ENCODE measurements at places on chromosomes 6 and 20.

- DNase-seq: no peak
Measured at GRCh38 chr6:106185615-106186014, 99.5 kb downstream of the PRDM1 start.

- DNase-seq: no peak
Measured at GRCh38 chr6:125910527-125910926, 46.0 kb upstream of the HINT3 start.

DNA sequence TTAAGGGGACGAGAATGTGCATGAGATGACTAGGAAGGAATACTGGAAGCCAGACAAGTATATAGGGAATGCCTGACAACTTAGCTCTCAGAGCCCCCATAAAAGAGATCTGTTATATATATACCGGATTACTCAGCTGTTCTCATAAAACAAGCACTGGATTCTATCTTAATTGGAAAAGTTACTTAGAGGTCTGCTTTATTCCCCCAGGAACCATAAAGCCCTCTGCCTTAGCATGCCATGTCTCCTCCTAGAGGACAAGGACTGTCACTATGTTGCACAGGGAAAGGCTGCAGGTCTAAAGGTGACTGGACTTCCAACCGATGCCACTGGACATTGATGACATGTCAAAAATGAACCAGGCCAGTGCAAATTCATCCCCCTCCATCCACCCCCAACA is 6.4 kb downstream of the EXOC2 start:
- DNase-seq: no peak

DNA sequence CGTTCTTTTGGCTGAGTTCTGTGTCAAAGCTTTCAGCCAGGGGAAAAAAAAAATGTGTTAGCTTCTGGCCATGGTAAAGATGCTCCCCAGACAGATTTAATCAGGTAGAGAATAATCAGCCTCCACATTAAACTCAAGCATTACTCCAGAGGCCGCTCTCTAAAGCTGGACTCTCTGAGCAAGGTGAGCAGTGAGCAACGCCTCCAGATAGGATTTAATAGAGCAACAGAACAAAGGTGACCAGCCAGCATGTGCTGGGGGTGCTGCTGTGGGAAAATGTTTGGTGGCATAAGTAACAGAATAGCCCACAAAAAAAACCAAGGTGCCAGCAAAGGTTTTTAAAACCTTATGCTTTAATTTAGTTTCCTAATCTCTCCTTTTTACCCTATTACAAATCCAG is 103.5 kb upstream of the TRAF3IP2 start:
- DNase-seq: no peak

DNA sequence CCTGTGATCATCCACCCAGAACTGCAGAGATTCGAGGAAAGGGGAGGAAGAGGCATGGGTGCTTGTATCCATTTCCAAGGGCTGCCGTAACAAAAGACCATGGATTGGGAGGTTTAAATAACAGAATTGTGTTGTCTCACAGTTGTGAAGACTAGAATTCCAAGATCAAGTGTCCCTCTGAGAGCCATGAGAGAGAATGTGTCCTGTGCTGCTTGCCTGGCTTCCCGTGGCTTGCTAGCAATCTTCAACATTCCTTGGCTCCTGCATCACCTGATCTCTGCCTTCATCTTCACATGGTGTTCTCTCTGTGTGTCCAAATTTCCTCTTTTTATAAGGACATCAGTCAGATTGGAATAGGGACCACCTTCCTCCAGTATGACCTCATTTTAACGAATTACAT is 69.8 kb downstream of the CDC40 start:
- DNase-seq: no peak

DNA sequence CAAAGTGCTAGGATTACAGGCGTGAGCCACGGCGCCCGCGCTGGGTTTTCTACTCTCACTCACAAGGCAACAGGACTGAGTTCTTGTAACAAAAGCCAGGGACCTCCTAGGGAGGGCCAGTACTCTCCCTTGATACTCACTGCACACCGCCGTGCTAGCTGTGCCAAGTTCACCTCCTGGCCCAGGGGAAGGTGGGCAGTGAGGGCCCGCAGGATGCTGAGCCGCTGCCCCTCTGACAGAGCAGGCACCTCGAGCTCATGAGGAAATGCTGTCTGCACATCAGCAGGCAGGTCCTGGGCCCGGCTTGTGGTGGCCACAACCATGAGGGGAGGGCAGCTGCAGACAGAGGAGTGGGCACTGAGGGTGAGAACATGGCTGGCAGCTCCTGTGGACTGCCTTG is 6.7 kb downstream of the GNMT start:
- DNase-seq: no peak

GRCh38 chr6:112936504-112936903 is 589.4 kb downstream of the RFPL4B start:
- no peak for DNase-seq

- DNase-seq: no peak
Measured at GRCh38 chr6:138485586-138486248, 13.6 kb downstream of the NHSL1 start.

DNA sequence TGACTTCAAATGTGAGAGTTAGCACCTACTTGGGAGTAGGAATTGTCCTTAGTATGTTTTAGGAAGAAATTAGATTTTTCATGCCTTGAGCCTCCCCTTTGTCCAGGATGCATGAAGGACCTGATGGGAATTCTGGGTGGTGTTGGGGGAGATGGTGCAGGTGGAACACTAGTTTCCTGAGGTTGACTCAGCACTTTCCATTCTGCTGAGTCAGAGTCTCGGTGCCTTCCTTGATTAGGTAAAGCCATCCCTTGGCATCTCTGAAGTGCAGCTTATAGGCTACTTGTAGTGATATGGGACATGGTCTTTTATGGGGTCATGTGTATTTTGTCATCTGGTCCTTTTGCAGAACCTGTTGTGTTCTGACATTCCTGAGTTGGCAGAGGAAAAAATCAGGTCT is 105.3 kb downstream of the PHACTR3 start:
- no peak for DNase-seq

- DNase-seq: no peak
Measured at GRCh38 chr6:23705697-23706096, 420.3 kb upstream of the NRSN1 start.

DNA sequence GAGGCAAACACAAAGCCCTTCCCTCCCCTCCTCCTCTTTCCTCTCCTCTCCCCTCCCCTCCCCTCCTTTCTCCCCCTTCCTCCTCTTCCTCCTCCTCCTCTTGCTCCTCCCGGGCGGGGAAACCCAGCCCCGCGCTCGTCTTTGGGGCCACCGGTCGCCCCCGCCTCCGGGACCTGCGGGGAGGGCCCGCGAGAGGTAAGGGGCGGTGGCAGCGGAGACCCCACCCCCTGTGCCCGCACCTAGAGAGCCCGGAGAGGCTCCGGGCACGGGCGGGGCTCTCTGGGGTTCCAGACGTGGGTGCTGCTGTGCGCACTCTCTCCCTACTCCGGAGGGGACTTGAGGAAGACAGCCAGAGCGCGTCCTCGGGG is at the start of gene RIN2:
TSS of gene RIN2 (plus strand) at position 126 of the 368 bp plus-strand sequence. CDS start 131,344 bp downstream, outside the sequence.
- DNase-seq: no peak

DNA sequence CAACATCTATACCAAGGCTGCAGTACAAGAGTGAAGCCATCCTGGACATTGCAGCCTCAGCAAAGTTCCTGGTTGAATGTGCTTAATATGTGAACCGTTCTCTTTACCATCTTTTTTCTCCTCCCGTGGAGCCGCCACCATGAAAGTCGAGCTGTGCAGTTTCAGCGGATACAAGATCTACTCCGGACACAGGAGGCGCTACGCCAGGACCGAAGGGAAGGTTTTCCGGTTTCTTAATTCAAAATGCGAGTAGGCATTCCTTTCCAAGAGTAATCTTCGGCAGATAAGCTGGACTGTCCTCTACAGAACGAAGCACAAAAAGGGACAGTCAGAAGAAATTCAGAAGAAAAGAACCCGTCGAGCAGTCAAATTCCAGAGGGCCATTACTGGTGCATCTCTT is 8.4 kb upstream of the LINC00237 start:
- DNase-seq: no peak

- no peak for DNase-seq
Measured at GRCh38 chr6:137219664-137220252, 573 bp upstream of the IFNGR1 start.

GRCh38 chr6:133961831-133962230 is 8.8 kb downstream of the TBPL1 start:
- no peak for DNase-seq

DNA sequence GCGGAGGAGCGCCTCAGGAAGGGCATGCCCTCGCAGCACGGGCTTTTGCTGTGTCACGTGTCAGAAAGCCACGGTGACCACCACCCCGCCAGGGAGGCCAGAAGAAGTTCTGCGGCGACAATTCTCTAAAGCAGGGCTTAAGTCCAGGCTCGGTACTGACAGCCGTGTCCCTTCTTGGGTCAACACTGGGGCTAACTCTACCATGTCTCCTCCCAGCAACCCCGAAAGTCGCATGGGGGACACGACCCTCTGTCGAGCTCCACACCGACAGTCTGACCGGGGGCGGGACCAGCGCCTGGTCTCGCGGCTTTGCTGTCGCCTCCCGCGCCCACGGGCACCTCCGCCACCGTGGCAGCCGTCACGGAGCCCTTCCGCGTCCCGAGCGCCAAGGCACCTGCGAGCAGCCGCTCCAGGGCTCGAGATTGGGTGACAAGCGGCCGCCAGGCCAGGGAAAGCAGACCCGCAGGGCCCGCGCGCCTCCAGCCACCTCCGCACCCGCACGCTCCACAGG is 534 bp downstream of the NANP start:
- DNase-seq: no peak

DNA sequence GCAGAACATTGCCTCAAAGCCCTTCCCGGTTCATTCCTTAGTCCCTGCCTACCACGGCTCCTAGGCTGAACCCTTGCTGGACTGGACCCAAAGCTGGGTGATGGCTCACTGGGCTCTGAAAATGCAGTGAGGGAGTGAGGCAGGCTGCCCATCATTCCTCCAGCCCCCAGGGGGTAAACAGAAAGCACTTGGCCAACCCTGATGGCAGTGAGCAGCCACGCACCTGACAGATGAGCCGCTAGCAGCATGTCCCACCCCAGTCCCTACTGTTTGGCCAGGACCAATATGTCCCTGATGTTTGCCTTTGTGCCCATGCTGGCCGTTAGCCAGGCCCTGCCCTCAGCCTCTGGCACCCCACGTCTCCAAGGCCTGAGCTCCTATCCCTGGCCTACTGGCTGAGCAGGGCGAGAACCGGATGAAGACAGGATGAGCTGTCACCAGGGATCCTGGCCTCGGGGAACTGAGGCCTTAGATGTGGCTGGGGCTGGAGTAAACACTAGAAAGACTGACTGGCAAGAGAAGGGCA is 19.4 kb upstream of the BAK1 start:
- no peak for DNase-seq

DNA sequence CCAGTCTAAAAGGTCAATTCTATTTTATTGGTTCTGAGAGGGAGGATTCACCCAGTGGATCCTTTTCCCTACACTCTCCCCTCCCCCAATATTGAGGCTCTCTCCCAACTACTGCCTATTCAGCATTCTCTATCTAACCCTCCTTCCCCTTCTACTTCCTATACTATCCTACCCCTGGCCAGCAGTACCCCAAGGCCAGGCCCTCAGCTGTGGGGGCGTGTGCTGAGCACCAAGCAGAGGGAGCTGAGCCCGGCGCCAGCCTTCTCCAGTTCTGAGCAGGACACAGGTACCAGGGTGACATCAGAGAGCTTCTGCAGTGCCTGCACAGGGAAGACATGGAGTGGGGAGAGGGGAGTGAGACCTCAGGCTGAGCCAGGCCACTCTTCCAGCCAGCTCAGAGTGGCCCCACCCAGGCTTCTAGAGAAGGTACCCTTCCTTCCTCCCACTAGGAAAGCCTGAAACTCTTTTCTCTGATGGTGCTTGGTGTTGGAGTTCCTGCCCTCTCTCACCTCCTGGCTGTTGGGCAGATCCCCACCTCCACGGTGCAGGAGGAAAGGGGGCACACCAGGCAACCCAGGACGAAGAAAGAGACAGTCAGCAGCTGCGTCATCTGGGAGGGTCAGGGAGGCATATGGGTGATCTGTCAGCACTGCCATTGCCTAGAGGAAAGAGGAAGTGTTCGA is 1.9 kb downstream of the DDAH2 start:
- no peak for DNase-seq

DNA sequence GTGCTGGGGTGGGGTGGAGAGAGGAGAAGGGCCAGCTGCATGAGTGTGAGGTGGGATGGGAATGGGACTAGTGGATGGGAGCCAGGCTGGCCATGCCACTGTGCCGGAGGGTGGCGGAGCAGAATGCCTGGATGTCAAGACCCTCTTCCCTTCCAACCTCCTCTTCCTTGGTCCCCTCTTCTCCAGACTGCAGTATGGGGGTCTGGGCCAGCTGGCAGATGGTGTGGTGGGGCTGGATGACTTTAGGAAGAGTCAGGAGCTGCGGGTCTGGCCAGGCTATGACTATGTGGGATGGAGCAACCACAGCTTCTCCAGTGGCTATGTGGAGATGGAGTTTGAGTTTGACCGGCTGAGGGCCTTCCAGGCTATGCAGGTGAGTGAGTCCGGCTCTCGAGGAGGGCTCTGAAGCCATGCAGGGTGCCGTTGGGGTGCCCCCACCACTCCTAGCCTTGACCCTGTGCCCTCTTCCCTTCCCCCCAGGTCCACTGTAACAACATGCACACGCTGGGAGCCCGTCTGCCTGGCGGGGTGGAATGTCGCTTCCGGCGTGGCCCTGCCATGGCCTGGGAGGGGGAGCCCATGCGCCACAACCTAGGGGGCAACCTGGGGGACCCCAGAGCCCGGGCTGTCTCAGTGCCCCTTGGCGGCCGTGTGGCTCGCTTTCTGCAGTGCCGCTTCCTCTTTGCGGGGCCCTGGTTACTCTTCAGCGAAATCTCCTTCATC is 7.7 kb downstream of the DDR1 start:
- no peak for DNase-seq

DNA sequence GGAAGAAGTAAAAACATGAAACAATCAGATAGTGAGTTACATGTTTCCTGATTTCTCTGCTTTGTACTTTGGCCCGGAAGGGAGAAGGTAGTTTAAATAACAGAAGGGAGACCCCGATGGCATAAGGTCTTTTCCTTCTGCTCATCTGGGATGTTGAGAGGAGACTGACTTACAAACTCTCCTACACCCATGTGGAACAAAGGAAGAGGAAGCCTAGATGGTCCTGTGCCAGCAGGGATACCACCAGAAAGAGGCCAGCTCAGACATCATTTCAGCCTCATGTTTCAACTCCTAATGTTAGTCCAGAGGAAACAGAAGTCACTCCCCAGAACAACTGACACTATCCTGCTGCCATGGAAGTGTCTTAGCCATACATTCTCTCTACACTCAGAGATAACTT is 250.7 kb upstream of the NOX3 start:
- no peak for DNase-seq

- DNase-seq: no peak
Measured at GRCh38 chr20:23159947-23160318, 73.8 kb upstream of the CD93 start.

GRCh38 chr6:129607581-129608186 is 102.3 kb downstream of the ARHGAP18 start:
- no peak for DNase-seq

DNA sequence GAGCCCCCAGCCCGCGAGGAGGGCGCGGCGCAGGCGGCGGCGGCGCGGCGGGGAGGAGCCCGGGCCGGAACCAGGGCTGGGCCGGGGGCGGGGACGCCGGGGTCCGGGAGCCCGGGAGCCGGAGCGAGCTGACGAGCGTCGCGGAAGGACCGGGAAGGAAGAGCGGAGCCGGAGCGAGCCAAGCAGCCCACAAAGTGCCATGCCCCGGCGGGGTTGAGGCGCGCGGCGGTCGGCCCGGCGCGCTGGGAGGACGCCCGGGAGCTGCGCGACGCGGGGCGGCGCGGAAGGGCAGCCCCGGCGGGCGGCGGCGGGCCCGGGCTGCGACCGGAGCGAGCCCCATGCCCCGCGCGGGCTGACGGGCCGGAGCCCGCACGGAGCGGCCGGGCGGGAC is 289 bp downstream of the FOXP4 start:
- DNase-seq: no peak

- no peak for DNase-seq
Measured at GRCh38 chr20:38315290-38315966, 11.5 kb downstream of the BPI start.
